ENCODE measurements at places on chromosomes 4 and X.
A peak's percentile ranks its signal among the peaks of the same experiment; 100 is the strongest.

DNA sequence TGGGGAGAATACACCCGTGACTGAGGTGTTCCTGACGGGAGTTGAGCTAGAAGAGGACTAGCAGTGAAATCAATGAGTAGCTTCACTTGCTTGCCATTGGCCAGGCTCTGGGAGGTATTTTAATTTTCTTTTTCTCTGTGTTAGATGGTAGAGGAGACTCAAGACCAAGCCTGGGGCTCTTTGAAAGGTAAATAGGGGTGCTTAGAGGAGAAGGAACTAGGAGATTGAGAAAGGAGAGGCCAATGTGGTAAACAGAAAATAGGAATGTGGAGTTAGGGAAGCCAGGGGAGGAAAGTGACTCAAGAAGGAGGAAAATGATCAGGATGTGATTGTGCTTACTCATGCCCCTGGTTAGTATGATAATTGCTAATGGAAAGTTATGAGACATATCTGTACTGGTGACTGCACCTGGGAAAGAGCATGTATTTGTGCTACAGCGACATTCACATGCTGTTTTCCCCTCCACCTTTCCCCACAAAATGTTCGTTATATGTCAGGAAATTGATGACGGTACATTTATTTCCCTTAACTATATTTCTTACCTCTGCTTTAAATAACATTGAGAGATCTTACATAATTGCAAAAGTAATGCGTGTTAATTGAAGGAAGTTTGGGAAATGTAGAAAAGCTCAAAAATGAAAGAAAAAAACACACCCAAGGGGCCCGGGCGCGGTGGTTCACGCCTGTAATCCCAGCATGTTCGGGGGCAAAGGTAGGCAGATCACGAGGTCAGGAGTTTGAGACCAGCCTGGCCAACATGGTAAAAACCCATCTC is 16.9 kb upstream of the LRBA start:
- DNase-seq, result peak; percentile 5

DNA sequence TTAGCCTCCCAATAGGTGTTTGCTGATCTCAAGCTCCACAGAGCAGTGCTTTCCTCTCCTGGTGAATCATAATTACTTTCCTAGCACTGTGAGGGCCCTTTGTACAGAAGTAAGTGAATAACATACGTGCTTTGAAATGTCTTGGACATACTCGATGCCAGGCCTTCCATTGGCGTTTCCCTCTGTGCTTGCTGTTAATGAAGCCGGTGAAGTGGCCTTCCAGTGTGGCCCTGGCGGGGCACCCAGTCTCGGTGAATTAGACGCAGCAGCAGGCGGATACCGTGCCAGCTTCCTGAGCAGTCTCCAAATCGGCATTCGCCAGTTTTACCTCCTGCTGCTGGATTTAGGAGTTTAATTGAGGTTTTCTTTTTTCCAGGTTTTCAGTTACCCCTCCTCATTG is 132.3 kb downstream of the HMX1 start:
- no peak for DNase-seq

- no peak for DNase-seq
Measured at GRCh38 chr4:59655996-59656395, 1544.1 kb upstream of the ADGRL3 start.

GRCh38 chrX:53088136-53088974 is 5.6 kb upstream of the KANTR start:
- DNase-seq, result peak; percentile 59

GRCh38 chr4:148442832-148443511 is 758 bp upstream of the NR3C2 start:
- no peak for DNase-seq

DNA sequence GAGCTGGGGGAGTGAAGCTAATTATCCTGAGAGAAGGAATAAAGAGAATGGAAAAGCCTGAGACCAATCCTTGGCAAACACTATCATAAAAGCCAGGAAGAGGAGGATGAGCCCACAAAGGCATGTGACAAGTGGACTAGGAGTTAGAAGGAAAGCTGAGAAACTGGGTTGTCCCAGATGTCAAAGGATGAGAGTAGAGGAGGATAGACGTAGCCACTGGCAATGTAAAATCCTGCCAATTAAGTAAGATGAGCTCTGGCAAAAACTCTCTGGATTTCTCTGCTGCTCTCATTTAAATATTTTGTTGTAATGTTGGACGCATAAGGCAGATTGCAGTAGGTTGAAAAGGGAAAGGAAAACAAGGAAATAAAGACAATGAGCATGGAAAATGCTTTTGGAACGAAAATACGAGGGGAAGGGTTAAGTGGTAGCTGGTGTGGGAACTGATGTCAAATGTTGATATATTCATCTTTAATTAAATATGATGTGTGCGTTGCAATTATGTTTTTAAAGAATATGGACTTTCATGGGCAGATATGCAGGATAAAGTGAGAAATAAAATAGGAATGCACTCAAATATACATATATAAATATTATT is 14.2 kb upstream of the VEGFC start:
- DNase-seq, result no peak
